ENCODE measurements at places on chromosomes 16 and 17.

- DNase-seq = peak; percentile 92
Observed at GRCh38 chr16:660459-661183, 7.3 kb upstream of the RHOT2 start.

GRCh38 chr17:67125924-67126323 lies 81.6 kb downstream of the CACNG1 start:
- no peak for DNase-seq

DNA sequence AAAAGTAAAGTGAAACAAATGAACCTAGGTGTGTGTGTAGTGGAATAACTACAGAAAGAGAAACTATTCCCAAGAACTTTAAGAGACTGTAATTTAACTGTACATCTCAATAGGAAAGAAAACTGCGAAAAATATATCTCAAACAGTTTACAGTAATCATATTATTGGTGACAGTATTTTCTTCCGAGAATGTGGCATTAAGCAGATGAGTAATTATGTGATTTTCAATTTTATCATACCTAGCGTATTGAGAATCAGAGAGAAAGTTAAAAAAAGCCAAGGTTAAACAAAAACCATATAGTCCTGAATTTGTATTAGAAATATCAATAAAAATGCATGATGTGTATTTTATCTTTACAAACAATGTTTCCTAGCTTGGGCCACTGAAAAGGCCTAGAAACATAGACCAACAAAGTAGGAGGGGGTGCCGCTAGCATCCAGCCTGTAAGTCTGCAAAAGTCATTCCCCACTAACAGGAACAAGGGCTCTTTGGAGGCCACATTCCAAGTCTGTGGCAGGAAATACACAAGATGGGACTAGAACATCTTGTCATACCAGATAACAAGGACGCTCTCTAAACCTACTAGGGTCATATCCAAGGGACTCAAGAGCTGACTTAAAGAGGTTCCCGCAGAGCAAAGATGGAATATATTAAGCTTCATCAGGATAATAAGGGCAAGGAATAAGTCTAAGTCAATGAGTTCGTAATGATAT lies 20.5 kb downstream of the RNF157 start:
- no peak for DNase-seq

- peak; percentile 95 for DNase-seq
Observed at GRCh38 chr17:42832934-42833766, at the start of gene PSME3. TSS of gene PSME3 (plus strand) at chr17:42833397. CDS start at chr17:42833632, 235 bp downstream.

GRCh38 chr17:3959921-3960601 lies 4.2 kb downstream of the ATP2A3 start:
- no peak for DNase-seq

DNA sequence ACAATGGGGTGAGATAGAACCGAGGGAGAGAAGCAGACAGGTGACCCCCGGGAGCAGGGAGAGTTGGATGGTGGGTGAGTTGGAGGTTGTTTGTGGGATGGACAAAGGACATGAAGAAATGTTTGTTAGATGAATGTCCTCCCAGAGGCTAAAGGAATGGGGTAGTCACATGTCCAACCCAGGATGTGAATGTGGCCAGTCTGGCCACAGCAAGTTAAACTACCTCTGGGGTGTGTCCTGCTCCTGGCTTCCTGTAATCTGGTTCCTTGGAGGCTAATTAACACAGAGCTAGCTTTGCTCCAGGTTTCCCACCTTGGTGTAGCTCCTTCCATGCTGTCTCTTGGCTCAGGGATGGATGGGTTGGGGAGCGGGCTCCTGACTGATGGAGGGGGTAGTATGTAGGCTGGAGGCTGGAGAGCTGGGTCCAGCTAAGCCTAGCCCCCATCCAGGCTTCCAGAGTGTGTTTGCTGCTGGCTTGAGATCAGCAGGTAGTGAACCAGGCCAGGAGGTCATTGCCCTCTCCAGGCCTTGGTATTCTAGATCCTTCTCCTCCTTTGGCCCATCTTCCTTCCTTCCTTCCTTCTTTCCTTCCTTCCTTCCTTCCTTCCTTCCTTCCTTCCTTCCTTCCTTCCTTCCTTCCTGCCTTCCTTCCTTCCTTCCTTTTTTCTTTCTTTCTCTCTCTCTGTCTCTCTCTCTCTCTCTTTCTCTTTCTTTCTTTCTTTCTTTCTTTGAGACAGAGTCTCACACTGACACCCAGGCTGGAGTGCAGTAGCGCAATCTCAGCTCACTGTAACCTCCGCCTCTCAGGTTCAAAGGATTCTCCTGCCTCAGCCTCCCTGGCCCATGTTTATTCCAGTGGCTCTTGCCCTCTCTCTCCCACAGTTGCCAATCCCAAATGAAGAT lies 28.0 kb upstream of the UBE2G1 start:
- peak; percentile 35 for DNase-seq

DNA sequence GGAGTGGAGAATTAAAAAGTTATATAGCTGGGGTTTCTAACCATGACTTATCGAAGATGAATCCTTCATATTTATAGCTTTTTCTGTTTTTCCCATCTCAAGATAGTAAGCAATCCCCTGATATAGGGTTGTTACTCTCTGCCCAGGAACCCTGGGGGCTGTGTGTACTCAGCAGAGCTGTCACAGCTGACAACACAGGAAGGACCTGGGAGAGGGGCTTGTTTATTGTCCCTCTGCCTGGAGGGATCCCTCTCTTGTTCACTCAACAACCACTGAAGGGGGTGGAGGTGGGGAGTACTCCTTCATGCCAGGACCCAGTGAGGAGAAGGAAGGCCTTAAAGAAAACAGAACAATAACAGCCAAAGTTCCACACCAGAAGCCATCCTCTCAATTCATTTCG lies 19.8 kb downstream of the ASIC2 start:
- DNase-seq = no peak

- DNase-seq = no peak
Observed at GRCh38 chr16:30669026-30669902, 11.0 kb downstream of the FBRS start.

- peak; percentile 55 for DNase-seq
Observed at GRCh38 chr17:82366749-82367148, 4.8 kb upstream of the UTS2R start.

GRCh38 chr16:55322327-55322726 lies 1.7 kb upstream of the IRX6 start:
- no peak for DNase-seq

DNA sequence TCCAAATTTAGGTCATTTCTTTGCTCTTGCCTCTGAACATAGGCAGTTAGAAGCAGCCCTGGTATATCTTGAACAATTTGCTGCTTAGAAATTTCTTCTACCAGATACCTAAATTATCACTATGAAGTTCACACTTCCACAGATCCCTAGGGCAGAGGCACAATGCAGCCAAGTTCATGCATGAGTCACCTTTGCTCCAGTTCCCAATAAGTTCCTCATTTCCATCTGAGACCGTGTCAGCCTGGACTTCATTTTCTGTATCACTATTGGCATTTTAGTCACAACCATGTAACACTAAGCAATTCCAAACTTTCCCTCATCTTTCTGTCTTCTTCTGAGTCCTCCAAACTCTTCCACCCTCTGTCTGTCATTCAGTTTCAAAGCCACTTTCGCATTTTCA lies 45.0 kb downstream of the KCNJ16 start:
- no peak for DNase-seq

GRCh38 chr17:35942588-35943186 lies 826 bp downstream of the LYZL6 start:
- peak; percentile 64 for DNase-seq

DNA sequence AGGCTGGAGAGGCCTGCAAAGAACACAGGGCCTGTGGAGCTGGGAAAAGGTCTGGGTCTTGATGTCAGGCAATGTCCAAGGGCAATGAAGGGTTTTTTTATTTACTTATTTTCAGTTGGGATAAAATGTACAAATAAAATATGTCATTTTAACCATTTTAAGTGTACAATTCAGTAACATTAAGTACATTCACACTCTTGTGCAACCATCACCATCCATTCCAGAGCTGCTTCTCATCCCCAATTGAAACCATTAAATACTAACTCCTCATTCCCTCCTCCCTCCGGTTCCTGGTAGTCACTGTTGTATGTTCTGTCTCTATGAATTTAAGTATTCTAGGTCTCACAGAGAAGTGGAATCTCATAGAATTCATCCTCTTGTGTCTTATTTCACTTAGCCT lies 444.7 kb downstream of the HS3ST3B1 start:
- DNase-seq = no peak

- no peak for DNase-seq
Observed at GRCh38 chr17:72439893-72440502, 319.2 kb downstream of the SOX9 start.

DNA sequence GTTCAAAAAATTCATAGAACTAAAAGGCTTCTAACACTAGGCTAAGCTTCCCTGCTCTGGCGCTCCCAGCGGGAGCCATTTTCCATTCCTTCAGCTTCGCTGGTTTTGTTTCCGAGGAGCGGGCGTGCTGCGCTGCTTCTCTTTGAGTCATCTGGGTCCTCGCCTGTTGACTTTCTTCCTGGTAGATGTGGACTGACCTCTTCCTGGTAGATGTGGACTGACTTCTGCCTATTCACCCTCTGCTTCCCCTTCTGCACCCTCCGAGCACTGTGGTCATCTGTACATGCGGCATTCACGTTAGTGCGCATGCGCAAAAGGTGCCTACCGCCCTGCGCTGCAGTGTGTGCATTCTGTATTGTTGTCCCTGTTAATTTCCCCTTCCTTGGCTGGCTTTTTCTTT lies 40.8 kb upstream of the SEC14L1 start:
- DNase-seq = peak; percentile 53

GRCh38 chr16:54171626-54172537 lies 114.7 kb downstream of the IRX3 start:
- no peak for DNase-seq

GRCh38 chr17:65568918-65569317 lies 7.5 kb upstream of the AXIN2 start:
- DNase-seq = no peak

- DNase-seq = no peak
Observed at GRCh38 chr17:50218071-50218759, 16.8 kb upstream of the COL1A1 start.

- DNase-seq = no peak
Observed at GRCh38 chr17:77685881-77686486, 272.5 kb upstream of the TNRC6C start.

DNA sequence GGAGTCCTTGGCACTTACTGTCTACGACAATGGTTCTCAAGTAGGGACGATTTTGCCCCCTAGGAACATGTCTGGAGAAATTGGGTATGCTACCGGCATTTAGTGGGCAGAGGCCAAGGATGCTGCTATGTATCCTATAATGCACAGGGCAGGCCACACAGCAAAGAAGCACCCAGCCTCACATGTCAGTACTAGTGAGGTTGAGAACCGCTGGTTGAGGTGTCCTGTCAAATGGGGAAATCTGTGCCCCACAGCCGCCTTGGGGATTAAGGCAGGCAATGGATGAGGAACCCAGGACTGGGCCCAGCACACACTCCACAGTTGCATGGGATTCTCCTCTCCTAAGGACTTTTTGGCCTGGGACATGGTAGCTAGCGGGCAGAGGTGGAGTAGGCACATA lies 86.7 kb upstream of the TOB1 start:
- no peak for DNase-seq

DNA sequence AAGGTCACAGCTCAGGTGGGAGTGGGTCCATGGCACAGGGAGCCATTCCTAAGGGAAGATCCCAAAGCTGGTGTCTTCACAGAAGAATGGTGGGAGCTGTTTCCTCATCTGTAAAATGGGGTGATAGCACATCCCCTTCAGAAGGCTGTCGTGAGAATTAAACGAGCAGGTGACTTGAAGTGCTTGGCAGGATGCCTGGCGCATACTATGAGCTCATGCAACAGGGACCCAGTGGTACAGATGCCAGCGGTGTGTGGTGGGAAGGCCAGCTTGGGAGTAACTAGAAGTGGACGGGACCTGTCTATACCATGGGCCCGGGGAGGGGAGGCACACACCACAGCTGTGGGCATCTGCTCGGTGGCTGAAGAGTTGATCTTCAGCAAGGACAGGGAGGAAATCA lies 189.3 kb upstream of the TNRC6C start:
- DNase-seq = no peak

DNA sequence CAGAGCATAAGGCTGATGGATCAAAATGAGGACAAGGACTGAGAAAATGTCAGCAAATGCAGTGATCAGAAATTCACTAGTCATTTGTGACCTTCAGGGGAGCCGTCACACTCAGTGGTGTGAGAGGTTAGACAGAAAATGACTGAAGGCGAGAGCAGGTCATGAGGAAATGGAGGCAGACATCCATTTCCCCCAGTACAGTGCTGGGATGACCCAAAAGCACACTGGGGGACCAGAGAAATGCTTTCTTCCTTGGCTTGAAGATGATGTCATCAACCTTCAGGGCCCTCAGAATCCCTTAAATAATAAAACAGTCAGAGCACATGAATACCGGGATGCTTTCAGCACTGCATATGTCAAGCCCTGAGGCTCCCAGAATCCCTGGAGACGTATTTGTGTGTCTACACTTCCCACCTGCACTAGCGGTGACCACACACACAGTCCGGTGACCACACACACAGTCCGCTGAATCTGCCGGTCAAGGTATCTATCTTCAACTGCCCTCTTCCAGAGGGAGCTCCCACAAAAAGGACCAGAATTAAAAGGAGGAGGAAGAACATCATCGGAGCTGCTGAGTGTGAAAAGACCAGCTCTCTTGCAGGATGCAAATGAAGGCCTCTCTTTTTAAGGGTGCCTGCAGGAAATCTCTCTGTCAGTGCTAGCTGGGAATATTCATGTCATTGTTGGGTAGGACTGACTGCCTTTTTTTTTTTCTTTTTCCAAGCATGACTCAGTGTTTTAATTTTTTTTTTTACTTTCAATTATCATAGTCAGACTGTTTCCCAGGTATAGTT lies 8.2 kb downstream of the UBE2O start:
- DNase-seq = no peak

GRCh38 chr17:51258756-51259563 lies 889 bp downstream of the MBTD1 start:
- peak; percentile 55 for DNase-seq

- DNase-seq = no peak
Observed at GRCh38 chr16:25051406-25052150, 36.4 kb upstream of the ARHGAP17 start.

DNA sequence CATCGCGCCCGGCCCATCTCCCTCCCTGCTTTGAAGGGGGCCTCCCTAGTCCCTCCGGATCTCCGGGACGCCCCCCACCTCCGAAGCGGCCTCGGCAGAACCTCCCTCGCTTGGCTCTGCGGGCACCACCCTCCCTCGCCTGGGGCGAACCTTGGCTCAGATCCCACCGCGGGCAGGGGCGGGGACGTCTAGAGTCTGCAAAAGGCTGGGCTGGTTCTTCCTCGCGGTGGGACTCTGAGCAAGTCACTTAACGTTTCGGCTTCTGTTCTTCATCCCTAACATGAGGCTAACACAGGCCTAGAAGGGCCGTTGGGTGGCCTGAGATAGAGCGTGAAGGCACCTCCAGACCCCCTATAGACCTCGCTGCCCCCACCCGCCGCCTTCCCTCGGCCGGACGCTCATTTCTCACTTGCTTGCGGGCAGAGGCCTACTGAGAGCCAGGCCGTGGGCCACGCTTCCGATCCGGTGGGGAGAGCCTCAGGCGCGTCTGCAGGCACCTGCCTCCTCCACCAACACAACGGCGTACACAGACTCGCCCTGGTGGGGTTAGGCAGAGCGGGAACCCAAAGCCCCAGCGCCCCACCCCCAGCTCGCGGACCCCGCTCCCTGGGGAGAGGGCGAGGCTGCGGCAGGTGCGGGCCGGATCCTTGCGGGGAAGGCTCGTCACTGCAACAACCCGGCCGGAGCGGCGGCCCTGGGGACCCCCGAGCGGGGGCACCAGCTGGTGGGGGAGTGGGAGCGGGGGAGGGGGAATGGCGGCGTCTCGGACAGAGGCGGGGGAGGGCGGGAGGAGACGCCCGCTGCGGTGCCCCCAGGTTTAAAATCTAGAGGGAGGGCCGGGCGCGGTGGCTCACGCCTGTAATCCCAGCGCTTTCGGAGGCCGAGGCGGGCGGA lies 5.4 kb downstream of the MYO1C start:
- DNase-seq = peak; percentile 95

- no peak for DNase-seq
Observed at GRCh38 chr17:41728056-41728455, 6.4 kb downstream of the HAP1 start.

- DNase-seq = no peak
Observed at GRCh38 chr17:7590743-7591142, 849 bp upstream of the SOX15 start.
